Activated CD4-positive, alpha-beta T cell treated with anti-CD3 and anti-CD28 coated beads, Interleukin-2, amount 10 ng/mL, durations not matched to agents 7 days and 5 days (primary cell): ENCODE measurements at places on chromosomes 2 and 18.

DNA sequence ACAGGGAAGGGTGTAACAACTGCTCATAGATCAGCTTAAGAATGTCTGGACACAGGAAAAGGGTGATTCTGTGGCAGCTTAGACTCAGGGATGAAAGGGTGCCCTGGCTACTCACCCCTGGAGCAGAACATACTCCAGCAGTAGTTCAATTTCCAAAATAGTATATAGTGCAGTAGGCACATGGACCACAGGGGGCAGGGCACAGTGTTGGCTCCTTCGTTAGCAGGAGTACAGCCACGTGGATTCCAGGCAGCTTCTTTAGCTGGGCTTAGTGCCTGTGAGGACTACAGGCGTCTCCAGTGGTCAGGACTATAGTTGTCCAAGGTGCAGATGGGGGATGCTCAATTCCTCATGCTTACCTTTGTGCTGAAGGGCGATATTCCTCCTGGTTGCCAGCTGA is 277.5 kb upstream of the DDX18 start:
- no peak for DNase-seq

DNA sequence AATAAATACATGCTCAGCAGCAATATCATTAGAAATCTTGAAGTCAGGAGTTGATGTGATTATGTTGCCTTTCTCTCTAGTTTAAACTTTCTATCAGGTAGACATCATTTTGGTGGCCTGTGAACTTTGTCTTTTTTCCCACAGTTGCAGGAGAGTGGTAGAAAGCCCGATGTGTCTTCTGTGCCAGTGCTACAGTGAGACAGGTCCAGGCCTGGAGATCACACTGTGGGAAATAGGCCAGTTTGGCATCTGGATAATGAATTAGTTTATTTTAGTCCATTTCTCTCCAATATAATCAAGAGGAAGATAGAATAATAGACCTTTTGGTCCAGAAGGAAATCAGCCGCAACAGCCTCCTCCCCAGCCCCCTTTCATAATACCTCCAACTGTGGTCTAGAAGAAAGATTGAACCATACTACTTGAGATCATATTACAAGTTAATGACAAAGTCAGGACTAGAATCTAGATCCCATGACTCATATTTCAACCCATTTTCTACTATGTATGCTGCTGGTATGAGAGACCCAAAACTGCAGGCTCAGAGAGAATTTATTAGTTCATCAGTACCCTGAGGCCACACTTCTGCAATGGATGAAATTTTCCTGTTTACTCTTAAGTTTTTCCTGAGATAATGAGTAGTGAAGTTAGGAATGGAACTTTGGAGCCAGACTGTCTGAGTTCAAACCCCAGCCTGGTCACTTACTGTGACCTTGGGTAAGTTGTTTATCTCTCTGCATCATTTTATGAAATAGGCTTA is 20.6 kb downstream of the KCMF1 start:
- no peak for DNase-seq

DNA sequence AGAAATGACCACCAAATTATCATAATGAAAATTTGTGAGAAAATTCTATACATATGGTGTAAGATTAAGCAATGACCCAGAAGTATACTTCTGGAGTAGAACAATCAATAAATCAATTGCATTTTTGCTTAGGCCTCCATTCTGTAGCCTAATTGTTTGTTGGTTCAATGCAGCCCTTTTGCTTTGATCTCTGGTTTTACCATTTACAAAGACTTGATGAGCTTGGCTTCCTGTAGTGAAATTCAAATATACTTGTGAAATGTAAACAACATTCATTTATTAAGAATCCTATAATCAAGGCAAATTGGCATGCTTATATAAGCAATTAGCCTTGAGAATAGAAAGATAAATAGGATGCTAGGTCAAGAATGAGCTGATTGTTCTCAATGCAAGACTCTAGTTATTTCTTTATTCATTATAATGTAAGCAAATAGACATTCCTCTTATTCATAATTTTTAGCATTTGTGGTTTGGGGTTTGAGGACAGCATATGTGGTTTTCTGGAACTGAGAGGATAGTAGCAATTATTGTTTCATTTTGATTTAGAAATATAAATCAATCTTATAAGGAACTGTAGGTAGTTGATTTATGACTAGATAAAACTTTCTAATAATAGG is 9.7 kb downstream of the FMNL2 start:
- DNase-seq = no peak

GRCh38 chr2:157321466-157321865 is 4.2 kb downstream of the ERMN start:
- no peak for DNase-seq

DNA sequence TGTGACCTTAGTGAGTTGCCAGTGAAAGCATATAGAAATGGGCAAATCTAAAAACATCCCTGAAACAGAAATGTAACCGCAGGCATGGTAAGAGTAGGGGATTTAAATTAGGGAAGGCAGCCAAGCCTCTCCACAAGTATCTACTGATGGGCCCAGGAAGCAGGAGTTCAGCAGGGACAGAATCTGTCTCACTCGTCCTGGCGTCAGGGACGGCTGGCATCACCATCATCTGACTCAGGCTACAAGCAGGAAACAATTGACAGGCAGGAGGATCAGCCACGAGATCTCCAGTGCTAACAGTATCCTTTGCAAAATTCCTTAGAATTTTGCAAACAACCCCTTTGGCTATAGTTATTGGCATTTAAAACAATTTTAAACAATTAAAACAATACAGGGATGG is 61.3 kb downstream of the SMAD4 start:
- no peak for DNase-seq

GRCh38 chr2:45698554-45698953 is 47.1 kb downstream of the PRKCE start:
- DNase-seq = no peak

- DNase-seq = no peak
Measured at GRCh38 chr2:75548036-75548573, 12.6 kb downstream of the EVA1A start.

- DNase-seq = no peak
Measured at GRCh38 chr18:45321520-45321919, 293.8 kb upstream of the SLC14A2 start.

- DNase-seq = no peak
Measured at GRCh38 chr18:48306838-48307237, 102.3 kb downstream of the ZBTB7C start.

GRCh38 chr18:26005950-26006349 is 84.5 kb downstream of the SS18 start:
- DNase-seq = no peak

DNA sequence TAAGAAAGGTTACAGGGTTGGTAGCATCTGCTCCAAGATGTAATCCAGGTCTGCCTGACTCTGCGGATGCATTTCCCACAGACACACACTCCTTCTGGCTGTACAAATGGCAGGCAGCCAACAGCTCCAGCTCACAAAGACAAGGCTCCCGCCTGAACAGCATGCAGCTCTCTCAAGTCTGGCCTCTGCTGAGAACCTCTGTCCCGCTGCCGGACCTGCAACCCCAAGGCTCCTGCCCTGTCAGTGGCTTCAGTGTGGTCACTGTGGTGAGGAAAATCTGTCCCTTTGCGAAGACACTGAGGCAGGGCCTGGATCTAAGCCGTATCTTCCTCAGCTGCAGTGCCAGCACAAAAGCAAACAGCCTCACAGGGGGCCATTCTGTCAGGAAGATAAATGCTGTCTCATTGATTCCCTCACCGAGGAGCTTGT is 469.3 kb upstream of the MEX3C start:
- DNase-seq = no peak

GRCh38 chr2:113876503-113877387 is 13.1 kb upstream of the ACTR3 start:
- DNase-seq = peak; percentile 88

DNA sequence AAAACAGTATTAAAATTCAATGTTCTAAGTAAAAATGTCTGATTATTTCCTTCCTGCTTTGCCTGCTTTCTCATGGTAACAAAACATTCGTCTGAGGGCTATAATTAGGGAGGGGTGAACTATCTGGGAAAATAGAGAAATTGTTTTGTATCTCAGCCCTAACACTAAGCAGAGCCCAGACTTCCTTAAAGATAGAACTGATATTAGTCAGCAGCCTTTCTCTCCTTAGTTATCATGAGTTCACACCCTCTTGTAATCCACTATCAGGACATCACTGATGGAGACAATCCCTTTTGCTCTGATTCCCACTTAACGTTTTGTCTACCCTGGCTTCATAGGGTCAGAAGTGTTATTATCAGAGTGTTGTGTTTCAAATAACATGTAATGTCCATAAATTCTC is 701.1 kb upstream of the ZEB2 start:
- no peak for DNase-seq

GRCh38 chr2:49207204-49207603 is 52.9 kb upstream of the FSHR start:
- DNase-seq = no peak
